ENCODE measurements at places on chromosomes 5 and 9. TPM values are rescaled to one million over a fixed set of nuclear protein-coding genes. Genes with fewer than 3 reads are reported as not detected.

The HK3 gene
- 0.04 TPM for total RNA-seq

The LCN10 gene
- not detected for total RNA-seq

The TGFBI gene
- 16.9 TPM for total RNA-seq

The PPP2R2B gene
- total RNA-seq: not detected
